ENCODE measurements at places on chromosomes 1 and 21.

GRCh38 chr1:203307641-203308126, 2.4 kb downstream of the BTG2 start:
- DNase-seq, result no peak

DNA sequence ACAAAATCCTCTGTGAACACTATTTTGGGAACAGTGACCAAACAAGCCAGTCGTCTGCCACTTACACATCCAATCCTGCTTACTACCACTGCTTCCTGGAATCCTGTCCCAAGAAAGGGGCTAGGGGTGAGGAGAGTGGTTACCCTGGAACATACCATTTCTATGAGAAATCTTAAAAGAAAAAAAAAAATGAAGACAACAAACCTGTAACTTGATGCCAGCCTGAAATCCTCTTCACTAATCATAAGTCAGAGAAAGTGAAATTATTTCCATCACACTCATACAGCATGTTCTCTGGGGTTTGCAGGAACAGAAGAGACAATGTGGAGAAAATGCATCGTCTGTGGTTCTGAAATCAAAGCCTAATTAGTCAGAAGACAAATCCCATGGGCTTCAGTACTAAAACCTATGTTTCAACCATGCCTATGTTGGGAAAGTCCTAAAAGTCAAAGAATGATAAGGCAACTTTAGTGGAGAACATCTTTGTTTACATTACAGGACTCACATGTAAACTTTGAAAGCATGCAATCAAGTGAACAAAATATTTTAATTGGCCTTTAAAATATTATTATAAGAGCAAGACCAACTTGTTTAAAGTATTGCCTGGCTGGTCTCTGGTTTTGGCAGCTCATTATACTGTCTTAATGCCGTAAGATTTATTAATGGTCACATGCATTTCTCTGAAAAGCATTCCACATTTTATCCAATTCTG, 220.7 kb downstream of the LTN1 start:
- DNase-seq, result peak; percentile 89

DNA sequence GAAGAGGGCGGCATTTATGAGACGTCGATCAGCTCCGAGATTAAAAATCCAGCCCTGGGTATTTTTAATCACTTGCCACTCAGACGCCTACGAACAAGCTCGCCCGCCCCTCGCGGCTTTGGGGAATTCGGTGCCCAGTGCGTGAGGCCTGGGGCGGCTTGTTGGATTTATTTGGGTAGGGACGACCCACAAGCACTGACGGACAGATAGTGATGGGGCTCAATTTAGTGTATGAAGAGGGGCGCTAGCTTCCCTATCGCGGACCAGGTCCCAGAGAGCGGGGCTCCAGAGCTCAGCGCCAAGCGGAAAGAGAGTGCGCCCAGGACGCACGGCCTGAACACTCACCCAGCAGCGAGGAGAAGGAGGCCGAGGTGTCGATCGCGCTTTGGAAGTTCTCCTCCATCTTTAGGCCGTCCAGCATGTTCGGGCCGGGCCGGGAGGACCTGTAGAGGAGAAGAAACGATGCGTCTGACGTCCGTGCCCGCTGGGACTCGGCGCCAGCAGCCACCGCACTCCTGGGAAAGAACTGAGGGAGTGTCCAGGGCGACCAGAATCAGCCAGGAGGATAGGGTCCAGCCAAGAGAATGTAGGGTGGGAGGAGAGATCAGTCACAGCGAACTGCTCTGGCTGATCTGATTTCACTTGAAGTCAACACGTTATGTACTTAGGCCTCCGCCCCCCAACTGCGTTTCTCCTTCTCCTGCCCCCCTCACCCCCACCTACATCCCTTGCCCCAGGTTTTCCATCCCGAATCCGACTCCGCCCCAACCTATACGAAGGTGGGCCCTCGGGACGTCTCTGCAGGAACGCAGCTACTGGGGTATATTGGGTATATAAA, 1.2 kb downstream of the LMX1A start:
- no peak for DNase-seq

GRCh38 chr1:221444346-221444745, 297.5 kb downstream of the DUSP10 start:
- peak; percentile 42 for DNase-seq

GRCh38 chr1:55484173-55484572, 269.0 kb upstream of the USP24 start:
- DNase-seq, result peak; percentile 29

GRCh38 chr21:38267991-38268863, 11.4 kb downstream of the KCNJ15 start:
- peak; percentile 89 for DNase-seq

- peak; percentile 70 for DNase-seq
Measured at GRCh38 chr1:235417086-235417697, 50.0 kb downstream of the TBCE start.

GRCh38 chr1:234862944-234863515, 253.1 kb upstream of the IRF2BP2 start:
- peak; percentile 69 for DNase-seq

DNA sequence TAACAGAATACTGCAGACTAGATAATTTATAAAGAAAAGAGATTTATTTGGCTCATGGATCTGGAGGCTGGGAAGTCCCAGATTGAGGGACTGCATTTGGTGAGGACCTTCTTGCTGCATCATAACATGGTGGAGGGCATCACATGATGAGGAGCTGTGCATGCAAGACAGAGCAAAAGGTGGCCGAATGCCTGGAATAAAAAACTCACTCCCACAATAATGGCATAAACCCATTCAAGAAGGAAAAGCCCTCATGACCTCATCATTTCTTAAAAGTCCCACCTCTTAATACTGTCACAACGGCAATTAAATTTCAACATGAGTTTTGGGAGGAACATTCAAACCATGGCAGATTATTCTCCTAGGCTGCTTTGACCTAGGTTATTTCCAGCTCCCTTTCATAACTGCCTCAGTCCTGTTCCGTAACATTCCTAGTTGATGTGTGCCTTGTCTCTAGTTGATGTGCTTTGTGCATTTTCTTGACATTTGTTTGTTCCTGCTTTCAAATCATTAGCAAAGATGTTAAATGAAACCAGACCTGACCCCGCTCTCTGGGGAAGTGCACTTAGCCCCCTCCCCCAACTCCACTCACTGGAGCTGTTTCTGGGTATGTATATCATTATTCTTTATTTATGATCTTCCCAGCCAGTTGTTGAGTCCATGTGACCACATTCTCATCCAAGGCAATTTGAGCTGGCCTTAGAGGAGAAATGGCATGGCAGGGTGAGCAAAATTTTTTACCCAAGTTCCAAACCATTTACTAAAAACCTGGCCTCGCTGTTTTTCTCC, 148.5 kb downstream of the GDAP2 start:
- DNase-seq, result peak; percentile 33

DNA sequence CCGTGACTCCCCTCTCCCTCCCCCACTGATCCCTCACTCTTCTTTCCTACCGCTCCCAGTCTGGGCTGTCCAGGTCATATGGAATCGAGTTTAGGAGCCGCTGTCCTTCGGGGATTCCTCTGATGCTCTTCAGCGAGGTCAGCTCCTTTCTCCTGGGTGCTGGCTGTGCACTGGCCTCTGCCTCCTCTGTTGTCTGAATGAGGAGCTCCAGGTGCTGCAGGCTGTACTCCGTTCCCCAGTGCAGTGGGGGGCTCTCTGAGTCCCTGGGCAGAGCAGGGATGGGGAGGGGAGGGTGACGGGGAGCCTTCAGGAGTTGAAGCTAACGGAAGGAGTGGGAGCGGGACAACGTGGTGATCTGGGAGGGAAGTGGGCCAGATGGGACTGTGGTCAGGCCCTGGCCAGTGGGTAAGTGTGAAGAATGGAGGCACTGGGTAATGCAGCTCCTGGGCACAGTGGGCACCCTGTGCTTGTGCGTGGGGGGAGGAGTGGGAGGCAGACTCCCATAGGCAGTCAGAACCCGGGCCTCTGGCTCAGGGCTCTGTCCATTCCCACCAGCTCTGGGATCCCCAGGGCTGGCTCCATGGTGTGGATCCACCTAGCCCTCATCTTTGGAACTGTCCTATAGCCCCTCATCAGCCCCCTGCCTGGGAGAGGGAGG, 59.5 kb upstream of the TLR5 start:
- DNase-seq, result no peak

DNA sequence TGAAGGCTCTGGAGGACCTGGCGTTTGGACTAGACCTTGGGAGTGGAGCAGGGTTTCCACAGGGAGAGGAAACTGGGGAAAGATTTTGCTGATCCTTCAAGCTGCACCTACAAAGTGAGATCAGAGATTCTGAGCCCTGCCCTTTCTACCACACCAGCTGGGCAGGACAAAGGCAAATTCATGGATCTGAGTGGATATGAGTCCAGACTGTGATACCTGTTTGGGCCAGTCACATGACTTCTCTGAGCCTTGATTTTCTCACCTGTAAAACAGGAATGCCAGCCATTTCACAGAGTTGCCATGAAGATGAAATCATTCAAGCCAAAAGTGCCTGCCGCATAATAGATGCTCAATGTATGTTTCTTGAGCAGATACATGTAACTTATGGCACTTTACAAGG, 4.9 kb upstream of the RASSF5 start:
- DNase-seq, result no peak

DNA sequence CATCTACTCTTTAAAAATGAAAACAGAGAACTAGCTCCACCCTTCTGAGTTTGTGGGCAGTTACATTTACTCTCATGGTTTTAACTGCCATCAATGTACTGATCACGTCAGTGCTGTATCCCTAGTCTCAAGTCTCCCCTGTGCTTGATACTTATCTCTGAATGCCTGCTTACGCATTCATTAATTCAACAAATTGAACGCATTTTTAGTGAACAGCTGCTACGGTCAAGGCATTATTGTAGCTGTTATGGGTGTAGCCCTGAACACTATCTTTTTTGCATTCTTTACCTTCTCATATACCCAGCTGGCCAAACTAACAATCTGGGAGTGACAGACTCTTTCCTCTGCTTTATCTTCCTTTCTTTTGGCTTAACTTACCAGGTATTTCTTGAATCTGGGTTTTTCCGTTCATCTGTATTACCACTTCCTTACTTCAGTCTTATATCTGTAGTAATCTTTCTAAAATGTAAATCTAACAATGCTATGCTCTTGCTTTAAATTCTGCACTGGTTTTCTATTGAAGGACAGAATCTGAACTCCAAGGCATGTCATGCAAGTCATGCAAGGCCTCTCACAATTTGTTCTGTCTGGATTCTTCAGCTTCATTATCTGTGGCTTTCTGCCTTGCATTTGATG, 33.3 kb downstream of the SMG7 start:
- DNase-seq, result no peak

DNA sequence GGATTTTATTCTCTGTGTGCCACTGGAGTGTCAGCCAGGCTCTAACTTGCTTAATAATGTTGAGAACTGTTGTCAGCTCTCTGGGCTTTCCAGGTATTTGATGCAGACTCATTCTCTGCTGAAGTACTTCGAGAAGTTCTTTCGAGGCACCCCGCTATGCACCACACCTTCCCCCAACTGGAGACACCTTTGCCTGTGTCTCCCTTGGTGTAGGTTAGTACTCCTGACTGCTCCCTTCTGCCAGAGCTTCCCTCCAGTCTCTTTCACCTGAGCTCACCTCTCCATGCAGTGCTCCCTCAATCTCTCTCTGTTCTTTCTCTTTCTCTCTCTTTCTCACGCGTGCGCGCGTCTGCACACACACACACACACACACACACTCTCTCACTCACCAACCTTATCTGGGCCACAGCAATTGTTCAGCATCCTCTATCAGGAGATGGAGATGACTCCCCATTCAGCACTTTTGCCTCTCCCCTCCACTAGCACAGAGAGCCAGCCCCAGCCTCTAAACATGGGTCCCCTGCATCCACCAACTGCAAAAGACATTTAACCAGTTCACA, 14.0 kb upstream of the MGST3 start:
- DNase-seq, result no peak

- DNase-seq, result no peak
Measured at GRCh38 chr1:229156872-229157271, 114.0 kb upstream of the RAB4A start.

- no peak for DNase-seq
Measured at GRCh38 chr1:245099401-245099800, 55.4 kb upstream of the KIF26B start.

GRCh38 chr1:78177708-78178270, 132.0 kb downstream of the GIPC2 start:
- DNase-seq, result no peak

GRCh38 chr1:29563571-29563970, 327.2 kb downstream of the PTPRU start:
- DNase-seq, result peak; percentile 17

DNA sequence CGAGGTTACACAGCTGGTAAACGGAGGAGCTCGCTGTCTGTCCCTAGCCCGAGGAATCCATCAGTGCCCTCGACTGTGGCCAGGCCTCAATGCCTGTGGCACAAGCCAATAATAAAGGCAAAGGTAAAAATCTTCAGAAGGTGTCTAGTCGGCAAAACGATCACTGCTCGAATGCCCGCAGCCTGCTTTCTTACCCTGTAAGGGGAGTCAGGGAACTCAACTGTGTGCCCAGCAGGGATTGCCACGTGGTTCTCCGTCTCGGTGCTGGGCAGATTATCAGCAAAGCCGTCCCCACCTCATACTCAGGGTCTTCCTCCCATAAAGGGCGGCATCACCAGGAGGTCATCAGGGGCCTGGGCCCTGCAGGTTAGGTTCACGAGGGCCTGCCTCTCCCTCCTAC, 103.4 kb downstream of the PAX7 start:
- no peak for DNase-seq

- no peak for DNase-seq
Measured at GRCh38 chr1:237799762-237800474, 90.8 kb downstream of the ZP4 start.

GRCh38 chr1:113965703-113966412, 13.4 kb upstream of the OLFML3 start:
- DNase-seq, result no peak

GRCh38 chr1:42730988-42731387, 9.0 kb downstream of the CLDN19 start:
- no peak for DNase-seq

DNA sequence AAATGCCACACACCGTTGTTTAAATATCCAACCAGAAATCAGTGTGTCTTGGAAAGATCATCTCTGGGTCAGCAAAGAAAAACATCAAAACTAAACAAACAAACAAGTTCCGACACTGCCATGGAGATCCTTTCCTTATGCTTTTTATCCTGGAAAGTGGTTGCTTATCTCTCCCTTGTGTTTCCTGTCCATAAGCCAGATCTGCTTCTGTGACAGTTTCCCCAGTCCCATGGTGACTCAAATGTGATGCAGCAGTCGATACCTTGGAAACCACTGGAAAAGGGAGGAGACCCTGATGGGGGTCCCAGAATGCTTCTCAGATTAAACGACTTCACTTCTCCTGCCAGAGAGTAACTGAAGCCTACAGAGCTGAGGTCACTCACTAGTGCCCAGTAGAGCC, 94.7 kb downstream of the DMRTA2 start:
- DNase-seq, result no peak

- DNase-seq, result peak; percentile 73
Measured at GRCh38 chr1:235941876-235942624, 75.3 kb upstream of the LYST start.

DNA sequence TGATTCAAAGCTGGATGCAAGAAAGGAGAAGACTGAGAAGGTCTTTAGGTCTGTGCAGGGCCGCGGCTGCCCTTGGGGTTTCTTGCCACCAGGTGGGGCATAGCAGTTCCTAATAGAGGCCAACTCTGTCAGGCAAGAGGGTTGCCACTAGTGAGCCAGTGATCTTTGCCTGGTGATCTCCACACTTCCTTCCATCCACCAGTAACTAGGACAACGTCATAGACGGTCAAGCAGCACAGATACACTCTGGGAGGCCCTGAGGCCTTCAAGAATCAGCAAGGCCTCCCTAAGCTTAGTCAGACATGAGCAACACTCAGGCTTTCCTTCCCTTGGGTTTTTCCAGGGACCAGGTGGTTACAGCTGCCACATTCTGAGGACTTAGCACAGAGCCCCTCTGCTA, 32.9 kb upstream of the ATP2B4 start:
- DNase-seq, result no peak

GRCh38 chr1:56576880-56577405, 2.4 kb downstream of the PLPP3 start:
- DNase-seq, result peak; percentile 60

- no peak for DNase-seq
Measured at GRCh38 chr1:82154219-82154970, 353.7 kb downstream of the ADGRL2 start.
